ENCODE measurements at places on chromosomes 4 and X.
A peak's percentile ranks its signal among the peaks of the same experiment; 100 is the strongest.

DNA sequence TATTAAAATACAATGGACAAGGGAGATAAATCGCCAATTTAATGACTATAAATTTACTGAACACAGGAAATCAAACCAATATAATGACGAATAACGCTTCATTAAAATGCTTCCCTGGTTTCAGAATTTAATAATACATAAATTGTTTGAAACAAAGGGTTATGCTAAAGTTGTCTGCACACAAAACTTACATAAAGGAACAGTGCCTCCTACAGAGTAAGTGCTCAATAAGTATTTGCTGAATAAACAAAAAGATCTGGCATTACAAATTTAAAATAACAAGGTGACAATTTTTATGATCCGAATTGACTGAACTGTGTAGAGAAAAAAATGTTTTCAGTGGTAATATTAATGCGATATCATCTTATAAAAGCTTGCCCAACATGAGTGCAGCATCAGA is 69.6 kb downstream of the NOCT start:
- DNase-seq: no peak

GRCh38 chr4:88008122-88008742 is 797 bp downstream of the PKD2 start:
- DNase-seq: peak; percentile 3

DNA sequence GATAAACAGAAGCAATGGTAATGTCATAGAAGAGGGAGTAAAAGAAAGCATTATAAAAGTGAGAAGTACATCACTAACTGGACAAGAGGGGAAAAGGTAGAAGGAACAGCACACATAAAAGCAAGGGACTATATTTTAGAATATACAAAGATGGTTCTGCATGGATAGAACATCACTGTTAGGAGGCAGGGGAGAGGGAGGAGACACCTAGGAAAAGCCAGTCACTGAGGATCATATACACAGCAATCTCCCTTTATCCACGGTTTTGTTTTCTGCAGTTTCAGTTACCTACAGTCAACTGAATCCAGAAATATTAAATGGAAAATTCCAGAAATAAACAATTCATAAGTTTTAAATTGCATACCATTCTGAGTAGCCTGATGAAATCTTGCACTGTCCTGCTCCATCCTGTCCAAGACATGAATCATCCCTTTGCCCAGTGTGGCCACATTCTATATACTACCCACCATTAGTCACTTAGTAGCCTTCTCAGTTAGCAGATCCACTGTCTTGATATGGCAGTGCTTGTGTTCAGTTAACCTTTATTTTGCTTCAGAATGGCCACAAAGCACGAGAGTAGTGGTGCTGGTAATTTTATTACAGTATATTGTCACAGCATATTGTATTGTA is 74.2 kb downstream of the PPA2 start:
- DNase-seq: no peak

DNA sequence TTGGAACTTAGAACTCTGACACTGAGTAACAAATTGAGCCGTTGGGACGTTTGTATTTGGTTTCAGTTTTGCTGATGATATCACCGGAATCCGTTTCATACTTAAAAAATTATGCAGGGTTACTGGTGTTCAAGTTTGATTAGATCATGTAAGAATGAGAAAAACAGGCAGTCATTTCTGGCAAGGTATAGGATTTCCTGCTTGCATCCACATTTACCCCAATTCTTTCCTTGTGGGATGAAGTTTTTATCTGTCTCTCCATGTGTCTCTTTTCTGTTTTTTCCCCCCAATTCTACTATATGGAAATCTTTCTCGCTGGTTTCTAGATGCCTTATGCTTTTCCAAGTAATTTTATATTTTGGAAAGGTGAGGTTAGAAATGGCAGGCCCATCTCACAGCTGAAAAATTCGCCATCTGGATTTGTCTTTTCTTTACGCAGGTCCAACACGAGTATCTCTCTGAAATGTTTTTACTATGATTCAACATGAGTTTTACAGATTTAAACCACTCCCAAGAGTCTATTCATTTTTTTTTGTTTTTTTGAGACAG is 197.9 kb downstream of the SHOX start:
- no peak for DNase-seq

DNA sequence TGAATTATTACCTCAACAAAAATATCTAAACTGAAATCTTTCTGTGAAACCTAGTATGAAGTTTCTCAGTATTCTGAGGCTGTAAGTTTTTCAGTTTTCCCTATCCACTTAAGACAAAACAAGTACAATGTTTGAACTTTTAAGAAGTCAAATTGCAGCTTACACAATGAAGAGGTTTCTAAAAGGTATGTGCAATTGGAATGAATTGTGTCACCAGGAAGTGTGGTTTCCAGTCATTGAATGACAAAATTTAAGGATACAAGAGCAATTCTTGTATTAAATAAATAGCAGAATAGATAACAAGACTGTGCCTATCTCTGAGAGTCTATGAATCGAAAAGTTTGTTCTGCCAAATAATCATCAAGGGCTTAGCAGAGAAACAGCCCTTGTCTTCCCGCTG is 207.3 kb downstream of the ANKRD50 start:
- DNase-seq: no peak

DNA sequence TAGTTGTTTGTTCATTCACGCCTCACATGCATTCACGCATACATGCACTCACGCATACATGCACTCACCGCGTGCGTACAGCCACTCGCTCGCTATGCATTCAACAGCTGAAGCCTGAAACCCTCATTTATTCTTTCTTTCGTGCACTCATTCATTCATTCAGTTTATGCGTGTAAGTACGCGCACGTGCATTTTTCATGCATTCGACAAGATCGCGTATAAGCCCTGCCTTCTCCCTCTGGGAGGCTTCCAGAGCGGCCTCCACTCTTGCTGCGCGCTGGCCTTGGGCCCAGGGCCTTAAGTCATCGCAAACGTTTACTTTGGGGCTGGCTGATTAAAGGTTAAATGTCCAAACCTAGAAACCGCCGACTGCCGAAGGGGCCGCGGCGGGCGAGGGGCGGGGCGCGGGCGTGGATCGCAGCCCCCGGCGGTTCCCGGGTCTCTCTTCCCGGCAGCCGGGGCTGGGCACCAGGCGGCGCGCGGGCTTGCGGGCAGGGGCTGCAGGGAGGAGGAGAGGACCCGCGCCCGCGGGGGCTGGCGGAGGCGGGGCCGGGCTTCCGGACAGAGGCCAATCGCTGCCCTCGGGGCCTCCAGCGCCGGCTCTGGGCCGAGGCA is at the start of gene GYG2:
TSS of gene GYG2 (plus strand) at position 587 of the 615 bp plus-strand sequence. CDS start 1,259 bp downstream, outside the sequence.
- DNase-seq: no peak

DNA sequence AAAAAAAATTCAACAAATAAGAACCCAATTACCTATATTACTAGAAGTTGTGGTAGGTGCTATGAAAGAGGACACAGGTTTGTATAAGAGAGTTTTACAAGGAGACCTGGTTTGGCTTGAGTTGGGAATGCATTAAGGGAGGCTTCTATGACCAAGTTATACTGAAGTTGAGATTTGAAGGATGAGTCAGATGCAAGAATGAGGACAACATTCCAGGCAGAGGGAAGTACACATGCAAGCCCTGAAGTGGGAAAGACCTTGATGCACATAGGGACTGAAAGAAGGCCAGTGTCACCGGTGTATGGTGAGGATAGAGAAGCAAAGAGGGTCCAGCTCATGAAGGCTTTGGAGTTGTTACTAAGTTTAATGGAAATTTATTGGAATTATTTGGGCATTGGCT is 52.2 kb downstream of the ANK2 start:
- DNase-seq: no peak

DNA sequence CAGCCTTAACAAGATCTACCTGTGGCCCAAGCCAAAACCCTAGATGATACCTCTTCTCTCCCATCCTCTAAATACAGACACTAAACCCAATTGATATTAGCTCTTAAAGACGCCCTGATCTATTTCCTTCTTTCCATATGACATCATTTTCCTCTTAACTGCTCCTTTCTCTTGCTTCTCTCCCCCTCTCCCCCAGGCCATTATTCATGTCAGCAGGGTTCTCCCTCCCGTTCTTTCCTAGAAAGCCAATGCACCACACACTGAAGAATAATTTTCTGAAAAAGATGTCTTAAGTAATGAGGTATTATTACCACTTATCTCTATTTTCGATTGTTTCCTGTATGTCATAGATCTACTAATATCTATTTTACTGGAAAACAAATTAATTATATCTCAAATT is 9.7 kb upstream of the ING2 start:
- DNase-seq: no peak

Data from activated CD4-positive, alpha-beta T cell treated with anti-CD3 and anti-CD28 coated beads for 4 hours (primary cell).